ENCODE measurements at places on chromosomes 12 and 14.

- no peak for DNase-seq
These were observed 2.9 kb downstream of the GLT1D1 start for GRCh38 chr12:128856035-128856790.

- DNase-seq, result no peak
These were observed 53.4 kb downstream of the METTL25 start for GRCh38 chr12:82411546-82412230.

- no peak for DNase-seq
These were observed 319.5 kb upstream of the SFSWAP start for GRCh38 chr12:131391399-131391798.

DNA sequence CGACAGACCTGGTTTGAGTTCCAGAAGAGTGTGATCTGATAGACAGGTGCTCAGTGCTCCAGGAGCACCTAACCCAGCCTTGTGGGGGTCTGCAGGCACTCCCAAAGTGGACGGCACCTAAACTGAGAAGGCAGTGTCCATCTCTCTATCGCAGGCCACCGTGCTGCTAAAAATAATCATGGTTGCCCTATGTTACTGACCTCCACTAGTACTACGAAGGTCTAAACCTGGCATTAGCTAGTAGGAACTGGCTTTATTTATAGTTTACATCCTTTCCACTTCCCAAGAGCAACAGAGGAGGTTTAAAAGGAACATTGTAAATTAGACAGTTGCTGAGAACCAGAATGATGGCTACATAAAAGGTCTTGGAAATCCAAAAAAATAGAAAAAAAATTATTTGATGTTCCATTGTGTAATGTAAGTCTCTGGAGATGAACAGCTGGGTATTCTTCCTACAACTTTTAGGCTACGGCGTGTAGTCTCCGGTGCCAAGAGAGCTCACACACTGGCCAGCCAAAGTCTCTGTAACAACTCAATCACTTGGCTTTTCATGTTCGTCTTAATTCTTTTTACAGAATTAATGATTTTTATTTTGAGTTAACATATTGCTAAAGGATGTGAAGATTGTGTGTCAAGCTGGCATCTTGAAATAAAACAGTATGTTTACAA, 27.3 kb downstream of the PPFIBP1 start:
- DNase-seq, result no peak

DNA sequence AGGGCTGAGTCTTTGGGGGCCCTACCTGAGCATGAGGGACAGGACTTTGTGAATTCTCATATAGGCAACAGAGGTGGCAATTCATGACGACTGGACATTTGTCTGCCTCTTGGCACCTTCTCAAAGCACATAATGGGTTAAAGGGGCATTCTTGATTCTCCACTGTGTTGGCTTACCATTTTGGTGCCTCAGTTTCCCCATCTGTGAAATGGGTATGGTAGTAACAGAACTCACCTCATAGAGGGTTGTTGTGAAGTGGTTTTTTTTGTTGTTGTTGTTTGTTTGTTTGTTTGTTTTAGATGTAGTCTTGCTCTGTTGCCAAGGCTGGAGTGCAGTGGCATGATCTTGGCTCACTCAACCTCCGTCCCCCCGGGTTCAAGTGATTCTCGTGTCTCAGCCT, 106.0 kb downstream of the CHST11 start:
- no peak for DNase-seq

DNA sequence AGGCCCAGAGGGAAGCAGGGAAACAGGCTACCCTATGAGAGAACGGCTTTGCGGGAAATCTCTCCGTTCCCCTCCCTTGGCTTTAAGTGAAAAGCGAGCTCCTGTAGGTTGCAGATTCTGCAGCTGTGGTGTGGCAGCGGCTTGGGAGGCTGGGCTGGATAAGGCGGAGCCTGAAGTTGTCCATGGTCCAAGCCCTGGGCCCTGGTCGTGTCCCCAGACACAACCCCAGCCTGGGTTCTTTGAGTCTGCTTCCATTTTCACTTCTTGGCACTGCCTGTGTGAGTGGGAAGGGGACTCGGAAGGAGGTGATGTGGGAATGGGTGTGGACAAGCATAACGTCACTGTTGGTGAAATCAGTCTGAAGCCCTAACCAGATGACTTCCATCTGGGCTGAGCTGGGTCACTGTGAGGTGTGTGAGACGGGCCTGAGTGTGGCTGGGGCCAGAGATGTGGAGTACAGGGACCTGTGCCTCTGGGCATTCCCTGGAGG, 43.0 kb upstream of the CTDSP2 start:
- no peak for DNase-seq

DNA sequence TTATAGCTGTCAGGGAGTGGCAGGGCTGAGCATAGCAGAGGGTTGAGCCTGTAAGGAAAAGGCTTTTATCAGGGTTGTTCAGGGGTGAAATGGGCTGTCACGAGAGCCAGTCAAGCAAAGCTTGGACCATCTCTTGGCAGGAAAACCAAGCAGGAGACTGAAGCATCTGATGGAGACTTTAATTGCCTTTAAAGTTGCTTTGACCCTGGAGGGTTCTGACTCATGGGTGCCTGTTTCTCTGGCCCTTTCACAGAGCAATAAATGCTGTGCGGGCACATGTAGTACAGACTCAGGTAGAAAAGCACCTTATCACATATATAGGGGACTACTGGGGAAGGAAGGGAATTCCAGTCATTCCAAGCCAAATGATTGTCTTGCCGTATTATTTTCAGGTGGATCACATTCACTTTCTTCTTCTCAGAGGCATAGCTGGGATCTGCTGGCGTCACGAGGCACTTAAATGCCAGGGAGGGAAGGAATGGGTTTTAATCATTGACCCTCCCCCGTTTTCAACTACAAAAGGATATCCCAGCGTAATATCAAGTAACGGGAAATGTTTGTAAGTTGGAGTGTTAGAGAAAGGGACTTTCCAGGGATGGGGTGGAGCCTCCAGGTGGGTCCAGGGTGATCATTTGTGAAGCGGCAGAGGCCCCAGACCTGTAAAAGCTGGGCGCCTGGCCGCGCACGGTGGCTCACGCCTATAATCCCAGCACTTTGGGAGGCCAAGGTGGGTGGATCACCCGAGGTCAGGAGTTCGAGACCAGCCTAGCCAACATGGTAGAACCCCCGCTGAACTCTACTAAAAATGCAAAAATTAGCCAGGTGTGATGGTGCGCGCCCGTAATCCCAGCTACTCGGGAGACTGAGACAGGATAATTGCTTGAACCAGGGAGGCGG, 34.9 kb downstream of the PLEKHD1 start:
- no peak for DNase-seq

DNA sequence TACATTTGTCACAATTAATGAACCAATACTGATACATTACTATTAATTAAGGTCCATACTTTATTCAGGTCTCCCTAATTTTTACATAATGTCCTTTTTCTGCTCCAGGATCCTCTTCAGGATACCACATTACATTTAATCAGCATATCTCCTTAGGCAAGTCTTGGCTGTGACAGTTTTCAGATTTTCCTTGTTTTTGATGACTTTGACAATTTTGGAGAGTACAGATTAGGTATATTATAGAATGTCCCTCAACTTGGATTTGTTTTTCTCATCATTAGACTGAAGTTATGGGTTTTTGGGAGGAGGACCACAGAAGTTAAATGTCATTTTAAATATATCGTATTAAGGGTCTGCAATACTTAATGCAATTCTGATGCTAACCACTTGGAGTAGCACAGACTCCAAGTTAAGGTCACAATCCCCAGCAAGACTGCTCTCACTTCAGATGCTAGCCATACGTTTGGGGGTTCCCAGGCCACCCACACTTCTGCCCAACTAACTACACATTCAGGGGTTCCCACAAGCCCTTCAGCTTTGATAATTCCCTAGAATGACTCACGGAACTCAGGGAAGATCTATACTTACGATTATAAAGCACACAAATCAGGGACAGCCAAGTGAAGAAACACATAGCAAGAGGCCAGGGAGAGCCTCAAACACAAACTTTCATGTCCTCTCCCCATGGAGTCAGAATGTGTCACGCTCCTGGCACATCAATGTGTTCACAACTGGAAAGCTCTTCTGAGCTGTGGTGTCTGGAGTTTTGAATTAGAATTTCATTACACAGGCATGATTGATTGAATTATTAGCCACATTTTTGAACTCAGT, 17.0 kb upstream of the NUBPL start:
- DNase-seq, result no peak

- no peak for DNase-seq
These were observed 200.7 kb upstream of the BCL2L14 start for GRCh38 chr12:11870041-11870451.

DNA sequence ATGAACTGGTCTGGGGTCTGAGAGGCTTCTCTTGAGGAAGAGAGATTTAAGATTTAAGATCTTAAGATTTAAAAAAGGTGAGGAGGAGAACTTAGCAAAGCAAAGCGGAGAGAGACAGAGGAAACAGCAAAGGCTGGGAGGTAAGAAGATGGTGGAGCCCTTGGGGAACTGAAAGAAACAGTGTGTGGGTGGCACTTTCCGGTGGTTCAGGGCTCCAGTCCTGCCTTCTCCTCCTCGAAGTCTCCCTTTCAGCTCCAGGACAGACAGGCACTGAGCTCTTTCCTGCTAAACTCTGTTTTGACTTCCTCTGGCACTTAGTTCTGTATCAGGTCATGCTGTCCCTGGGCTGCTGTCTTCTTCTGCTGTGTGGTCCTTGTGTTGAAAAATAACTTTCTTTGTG, 298.7 kb upstream of the SRRM4 start:
- DNase-seq, result no peak

GRCh38 chr12:96136725-96137378, 57.3 kb upstream of the ELK3 start:
- no peak for DNase-seq

- no peak for DNase-seq
These were observed 5.2 kb downstream of the CMAS start for GRCh38 chr12:22051114-22051698.

DNA sequence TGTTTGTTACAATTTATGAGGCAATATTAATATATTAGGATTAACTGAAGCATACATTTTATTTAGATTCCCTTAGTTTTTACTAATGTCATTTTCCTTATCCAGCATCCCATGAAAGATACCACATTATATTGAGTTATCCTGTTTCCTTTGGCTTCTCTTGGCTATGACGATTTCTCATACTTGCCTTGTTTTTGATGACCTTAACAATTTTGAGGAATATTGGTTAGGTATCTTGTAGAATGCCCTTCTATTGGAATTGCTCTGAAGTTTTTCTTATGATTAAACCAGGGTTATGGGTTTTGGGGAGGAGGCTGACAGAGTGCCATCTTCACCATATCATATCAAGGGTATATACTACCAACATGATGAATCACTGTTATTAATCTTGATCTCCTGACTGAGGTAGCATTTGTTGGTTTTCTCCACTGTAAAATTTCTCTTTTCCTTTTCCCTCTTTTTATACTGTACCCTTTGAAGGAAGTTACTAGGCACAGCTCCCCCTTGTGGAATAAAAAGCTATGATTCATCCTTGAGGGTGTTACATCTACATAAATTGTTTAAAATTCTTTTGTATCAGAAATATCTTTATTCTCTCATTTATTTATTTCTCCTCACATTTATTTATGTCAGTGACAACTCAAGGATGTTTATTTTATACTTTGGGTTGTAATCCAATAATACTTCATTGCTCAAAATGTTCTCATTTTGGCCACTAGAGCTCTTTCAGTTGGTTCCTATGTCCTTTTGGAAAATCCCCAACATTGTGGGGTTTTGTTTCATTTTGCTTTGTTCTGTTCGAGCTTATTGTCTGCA, 239.0 kb downstream of the SLC16A7 start:
- DNase-seq, result no peak

DNA sequence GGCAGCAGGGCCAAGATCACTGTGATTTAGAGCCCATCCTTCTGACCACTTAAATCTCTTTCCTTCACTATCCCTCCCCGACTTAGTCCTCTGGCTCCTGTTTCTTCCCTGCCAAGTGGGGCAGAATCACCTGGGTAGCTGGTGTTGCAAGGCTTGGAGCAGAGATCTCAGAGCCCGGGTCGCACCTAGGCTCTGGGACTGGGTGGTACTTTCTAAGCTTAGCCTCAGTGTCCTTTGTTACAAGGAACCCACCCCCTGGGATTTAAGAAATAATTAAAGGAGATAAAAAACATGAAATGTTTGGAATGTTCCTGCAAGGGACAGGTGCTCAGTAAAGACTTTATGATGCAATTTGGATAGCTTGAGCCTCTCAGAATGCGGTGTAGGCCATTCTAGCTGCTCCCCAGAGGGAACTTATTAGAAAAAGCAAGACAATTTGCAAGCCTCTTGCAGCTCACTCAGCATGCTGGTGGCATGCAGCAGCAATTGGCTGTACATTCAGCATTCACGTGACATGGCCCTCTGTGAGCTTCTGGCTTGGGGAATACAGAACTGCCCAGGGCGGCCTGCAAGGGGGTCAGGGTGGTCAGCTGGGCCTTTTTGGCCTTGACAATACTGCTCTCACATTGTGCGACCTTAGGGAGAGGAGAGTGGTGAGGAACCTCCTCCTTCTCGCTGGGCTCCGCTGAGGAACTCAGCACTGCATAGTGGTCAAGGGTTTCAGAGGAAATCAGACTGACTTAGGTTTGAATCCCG, 16.8 kb downstream of the C14orf132 start:
- no peak for DNase-seq

- DNase-seq, result no peak
These were observed 11.5 kb upstream of the ULK1 start for GRCh38 chr12:131882804-131883520.

- DNase-seq, result no peak
These were observed 64.7 kb upstream of the PTCSC3 start for GRCh38 chr14:36241183-36241582.

- DNase-seq, result no peak
These were observed 368.3 kb downstream of the ADGRD1 start for GRCh38 chr12:131321988-131322387.

GRCh38 chr12:9810671-9811070, 16.6 kb upstream of the KLRF1 start:
- no peak for DNase-seq

DNA sequence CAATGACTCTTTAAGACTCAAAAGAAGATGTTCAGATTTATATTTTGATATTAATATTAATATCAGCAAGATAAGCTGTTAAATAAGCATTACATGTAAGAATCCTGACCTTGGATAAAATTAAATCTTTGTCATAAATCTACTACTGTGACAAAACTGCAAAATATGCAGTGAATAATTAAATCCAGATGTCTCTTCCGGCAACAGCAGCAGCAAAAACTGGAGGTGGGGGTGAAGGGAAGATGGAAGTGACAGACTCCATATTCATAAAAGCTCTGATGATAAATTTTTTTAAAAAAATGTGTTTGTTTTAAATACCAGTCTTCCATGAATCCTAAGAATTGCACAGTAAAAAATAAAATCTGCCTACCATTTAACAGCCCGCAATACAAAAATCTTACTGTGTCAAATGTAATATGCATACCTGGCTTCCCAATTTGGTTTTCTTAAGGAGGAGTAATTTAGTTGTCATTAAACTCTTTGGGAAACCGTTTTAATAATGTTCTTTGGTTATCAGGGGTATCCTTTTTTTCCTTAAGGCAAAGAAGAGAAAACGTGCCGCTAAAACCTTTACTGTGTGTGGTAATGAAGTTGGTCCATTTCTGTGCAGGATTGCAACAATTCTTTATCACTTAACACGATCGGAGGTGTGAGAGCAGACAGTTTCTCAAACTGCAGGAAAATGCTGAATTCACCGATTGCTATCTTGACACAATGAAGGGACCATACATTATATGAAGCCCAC, 478.2 kb downstream of the DIO2 start:
- DNase-seq, result no peak

GRCh38 chr12:120736404-120737331, 11.0 kb downstream of the ACADS start:
- no peak for DNase-seq

- no peak for DNase-seq
These were observed 19.6 kb downstream of the HIGD1C start for GRCh38 chr12:50971946-50972345.

Data from stimulated activated CD8-positive, alpha-beta memory T cell treated with anti-CD3 and anti-CD28 coated beads, Interleukin-7, amount 100 ng/mL, for 48 hours (primary cell).